NCI-H1092 treated with DMSO at 0.1 percent for 48 hours (cell line): ENCODE measurements at places on chromosomes 5 and 9.

DNA sequence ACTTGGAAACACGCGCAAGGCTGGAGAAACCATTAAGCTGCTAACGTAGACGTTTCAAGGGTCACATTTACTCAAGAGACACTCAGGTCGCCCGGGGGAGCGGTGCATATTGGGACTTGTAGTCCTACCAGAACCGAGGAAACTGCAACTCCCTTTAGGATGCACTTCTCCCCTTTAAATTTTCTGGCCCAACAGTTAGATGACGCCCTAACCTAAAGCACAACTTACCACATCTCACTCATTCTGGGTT, 384 bp upstream of the DMXL1 start:
- no peak for DNase-seq

- no peak for DNase-seq
Measured at GRCh38 chr5:171424726-171425125, 5.3 kb downstream of the FGF18 start.

GRCh38 chr9:33248606-33249005, 8.6 kb downstream of the SPINK4 start:
- DNase-seq = no peak

GRCh38 chr5:84383816-84384603, 670 bp downstream of the EDIL3 start:
- DNase-seq = no peak

DNA sequence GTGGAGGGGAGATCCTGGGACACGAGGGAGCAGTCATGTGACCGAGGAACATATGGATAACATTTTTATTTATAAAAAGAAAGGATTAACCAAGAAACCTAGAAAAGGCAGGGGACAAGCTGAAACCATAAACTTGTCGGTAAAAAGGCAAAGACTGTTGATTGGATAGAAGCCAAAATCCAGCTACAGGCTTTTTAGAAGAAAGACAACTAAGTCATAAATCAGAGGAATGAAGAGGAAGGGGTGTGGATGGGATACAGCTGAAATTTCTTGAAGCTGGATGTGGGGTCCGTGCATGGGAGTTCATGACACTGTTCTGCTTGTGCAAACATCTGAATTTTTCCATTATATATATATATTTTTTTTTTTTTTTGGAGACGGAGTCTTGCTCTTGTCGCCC, 110.7 kb upstream of the PHYKPL start:
- no peak for DNase-seq

DNA sequence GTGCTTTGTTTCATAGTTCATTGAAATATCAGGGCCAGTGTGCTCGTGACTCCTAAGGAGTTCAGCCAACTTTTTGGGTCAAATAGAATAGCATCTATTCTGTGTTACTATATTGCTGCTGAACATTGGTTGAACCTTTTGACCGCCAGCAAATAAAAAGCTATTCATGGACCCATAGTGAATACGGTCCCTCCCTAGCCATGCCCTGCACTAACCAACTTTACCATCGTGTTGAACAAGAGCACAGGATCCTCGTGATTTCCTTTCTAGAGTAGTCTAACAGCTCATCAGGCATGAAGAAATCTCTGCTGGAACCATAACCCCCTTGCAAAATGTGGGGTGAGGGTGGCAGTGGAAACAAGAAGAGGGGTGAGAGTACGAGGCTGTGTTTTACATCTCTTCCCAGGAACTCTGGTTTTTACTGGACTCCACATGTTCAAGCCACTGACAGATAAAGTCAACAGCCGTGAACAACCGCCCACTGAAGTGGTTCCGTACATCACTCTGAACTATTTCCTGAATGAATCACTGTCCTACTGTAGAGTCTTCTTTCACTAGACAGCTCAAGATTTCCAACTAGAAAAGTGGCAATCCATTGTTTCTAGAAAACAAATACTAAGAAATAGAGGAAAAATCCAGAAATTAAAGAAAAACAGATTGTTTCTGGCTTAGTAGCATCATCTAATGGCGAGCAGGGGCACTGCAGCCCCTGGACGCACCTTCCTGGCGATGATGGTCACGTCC, 70.1 kb upstream of the SPATA31E1 start:
- DNase-seq = peak; percentile 7

DNA sequence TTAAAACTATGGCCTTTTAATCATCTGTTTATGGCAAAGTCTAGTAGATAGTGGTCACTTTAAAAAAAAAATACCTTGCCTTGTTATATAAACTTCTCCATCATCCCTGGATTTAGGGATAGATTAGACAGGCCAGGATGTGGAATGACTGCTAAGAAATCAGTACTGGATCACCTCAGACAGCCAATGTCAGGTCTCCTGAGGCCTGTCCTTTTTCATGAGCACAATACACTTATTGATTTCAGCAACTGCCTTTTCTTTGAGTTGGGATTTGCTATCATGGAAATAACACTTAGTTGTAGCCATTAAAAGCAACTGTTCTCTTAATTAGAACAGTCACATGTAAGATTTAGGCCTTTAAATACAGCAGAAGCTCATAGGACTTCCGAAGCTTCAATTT, 77.9 kb downstream of the NLN start:
- no peak for DNase-seq

DNA sequence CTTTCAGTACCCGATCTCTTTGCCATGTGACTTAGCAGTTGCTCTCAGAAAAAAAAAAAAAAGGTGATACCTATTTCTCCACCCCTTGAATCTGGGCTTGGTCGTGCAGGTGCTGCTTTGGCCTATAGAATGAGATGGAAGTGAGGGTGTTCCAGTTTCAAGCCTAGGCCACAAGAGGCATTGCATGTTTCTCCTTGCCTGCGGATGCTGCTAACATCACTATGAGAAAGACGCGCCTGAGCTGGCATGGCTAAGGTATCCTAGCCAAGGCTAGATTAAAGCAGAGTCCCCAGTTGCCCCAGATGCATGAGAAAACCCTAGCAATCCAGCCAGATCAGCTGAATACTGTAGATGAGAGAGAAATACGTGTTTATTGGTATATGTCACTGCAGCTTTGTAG, 14.7 kb upstream of the CSF1R start:
- DNase-seq = no peak

GRCh38 chr9:92146610-92147009, 31.4 kb upstream of the SPTLC1 start:
- no peak for DNase-seq

DNA sequence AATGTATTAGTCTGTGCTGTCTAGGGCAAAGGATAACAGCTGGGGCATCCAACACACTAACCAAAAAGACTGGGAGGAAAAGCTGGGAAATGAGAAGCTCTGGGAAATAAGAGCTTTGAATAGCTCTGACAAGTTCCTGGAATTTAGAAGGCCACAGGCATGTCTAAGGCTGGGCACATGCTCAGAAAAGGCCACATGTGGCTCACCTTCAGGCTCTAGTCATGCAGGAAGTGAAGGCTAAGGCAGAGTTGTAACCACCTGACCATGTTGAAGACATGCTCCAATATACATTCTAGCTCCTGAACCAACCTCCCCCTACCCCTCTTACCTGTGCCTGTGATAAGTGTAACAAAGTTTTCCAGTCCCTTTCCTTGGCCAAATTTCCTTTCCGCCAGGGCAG, 31.7 kb downstream of the CLTA start:
- DNase-seq = no peak

GRCh38 chr9:116020801-116021200, 132.8 kb upstream of the PAPPA start:
- no peak for DNase-seq

DNA sequence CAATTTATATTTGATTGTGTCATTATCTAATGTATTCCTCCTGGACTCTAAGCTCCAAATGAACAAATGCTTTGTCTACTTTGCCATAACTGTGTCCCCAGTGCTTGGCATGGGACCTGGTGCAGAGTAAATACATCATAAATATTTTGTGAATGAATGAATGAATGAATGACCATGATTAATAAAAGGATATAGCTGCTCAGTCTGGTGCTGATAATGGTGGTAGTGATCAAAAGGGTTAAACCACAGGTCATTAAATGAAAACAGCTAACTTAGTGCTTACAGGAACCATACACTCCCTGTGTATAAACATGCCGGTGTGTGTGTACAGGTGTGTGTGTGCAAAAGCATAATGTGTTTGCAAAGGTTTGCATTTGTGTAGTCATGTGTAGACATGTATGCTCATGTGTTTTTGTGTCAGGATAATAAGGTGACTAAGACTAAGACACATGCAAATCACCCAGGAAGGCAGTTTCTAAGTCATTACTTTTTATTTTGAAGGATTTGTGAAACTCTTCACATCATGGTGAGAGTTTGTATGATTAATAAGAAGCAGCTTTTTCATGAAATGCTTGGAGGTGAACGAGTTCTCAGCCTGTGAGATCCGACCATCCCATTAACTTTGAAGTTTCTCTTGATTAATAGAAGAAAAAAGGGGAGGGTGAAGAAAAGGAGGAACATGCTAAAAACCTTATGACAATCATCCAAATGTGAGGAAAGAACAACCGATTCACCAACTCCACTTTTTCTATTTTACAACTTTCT, 24.6 kb downstream of the SPARC start:
- no peak for DNase-seq

- no peak for DNase-seq
Measured at GRCh38 chr9:31168161-31168560, 1216.3 kb upstream of the ACO1 start.

DNA sequence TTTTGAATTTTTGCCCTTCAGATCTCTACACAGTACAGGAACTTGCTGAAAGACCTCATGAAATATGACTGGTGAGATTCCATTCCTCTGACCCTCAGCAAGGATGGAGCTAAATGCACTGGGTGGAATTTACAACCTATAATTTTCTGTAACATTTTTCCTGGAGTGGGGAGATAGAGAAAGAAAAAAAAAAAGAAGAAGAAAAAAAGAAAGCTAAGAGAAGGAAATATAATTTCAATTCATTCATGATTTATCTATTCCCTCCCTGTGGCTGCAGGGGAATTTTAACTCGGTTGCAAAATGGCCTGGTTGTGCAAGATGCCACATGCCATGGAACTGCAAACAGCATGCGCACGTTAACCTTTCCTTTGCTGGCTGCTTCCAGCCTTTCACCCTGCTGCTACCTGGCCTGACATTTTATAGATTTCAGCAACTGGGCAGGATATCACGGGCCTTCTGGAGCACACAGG, 155.4 kb downstream of the FSTL4 start:
- no peak for DNase-seq

DNA sequence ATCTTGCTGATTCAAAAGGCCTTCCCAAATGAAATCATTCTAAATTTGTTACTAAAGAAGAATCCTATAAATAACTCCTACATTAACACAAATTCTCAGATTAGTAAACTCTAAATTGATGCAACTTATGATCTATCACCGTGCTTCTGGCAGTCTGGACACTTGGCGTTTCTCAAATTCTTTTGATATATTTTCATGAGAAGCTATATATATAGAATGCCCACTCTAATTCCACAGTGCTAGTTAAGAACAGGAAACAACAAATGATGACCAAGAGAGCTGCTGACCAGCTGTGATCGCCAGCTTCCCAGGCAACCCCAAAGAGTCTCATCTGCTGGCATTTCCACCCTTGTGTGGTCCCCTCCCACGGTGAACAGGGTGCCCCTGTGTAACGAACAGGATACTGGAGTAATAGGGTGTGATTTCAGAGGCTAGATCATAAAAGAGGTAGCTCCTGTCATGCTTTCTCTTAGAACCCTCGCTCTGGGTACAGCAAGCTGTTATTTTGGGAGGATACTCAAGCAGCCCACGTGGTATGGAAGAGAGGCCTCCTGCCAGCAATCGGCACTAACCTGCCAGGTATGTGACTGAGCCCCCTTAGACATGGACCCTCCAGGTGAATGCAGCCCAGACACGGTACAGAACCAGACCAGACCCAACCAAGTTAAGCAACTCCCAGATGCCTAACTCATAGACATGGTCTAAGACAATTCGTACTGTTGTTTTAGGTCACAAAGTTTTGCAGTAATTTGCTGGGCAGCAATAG, 64.7 kb downstream of the CDC14B start:
- DNase-seq = no peak

DNA sequence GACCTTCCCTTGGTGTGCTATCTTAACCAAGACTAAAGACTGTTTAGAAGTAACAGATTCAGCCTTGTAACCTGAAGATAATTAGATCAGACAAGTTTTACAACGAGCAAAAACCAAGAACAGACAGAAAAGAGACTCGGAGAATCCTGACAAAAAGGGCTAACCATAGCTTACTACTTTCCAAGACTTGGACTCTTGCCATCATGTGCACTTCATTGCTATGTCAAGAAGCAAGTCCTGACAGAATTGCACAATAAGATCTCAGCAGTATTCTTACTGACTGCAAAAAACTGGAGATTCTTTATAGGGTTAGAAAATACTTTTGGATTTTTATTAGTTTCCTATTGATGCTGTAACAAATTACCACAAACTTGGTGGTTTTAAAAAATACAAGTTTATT, 1539.0 kb upstream of the NUDT12 start:
- DNase-seq = no peak

DNA sequence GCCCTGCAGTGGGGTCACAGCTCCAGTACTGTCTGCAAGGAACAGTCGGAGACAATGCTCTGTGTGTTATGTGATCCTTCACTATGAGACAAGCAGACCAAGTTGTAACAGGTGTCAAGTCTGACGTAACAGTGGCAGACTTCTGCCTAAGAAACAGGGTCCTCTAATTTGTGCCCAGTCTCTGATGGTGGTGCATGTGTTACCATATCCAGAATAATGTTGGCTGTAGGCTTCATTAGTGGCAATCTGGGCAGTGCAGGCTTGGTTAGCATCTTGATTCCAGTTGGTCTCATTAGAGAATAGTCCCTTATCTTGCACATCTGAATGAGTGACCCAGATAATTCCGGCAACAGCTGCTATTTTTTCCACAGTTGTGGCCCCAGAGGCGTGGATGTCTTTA, 33.8 kb downstream of the ZNF131 start:
- no peak for DNase-seq

- no peak for DNase-seq
Measured at GRCh38 chr9:129874261-129875101, 39.2 kb downstream of the USP20 start.

- DNase-seq = no peak
Measured at GRCh38 chr9:113154946-113155345, 4.1 kb downstream of the SLC31A2 start.
